ENCODE measurements at places on chromosomes 1 and 21.
A peak's percentile ranks its signal among the peaks of the same experiment; 100 is the strongest.

DNA sequence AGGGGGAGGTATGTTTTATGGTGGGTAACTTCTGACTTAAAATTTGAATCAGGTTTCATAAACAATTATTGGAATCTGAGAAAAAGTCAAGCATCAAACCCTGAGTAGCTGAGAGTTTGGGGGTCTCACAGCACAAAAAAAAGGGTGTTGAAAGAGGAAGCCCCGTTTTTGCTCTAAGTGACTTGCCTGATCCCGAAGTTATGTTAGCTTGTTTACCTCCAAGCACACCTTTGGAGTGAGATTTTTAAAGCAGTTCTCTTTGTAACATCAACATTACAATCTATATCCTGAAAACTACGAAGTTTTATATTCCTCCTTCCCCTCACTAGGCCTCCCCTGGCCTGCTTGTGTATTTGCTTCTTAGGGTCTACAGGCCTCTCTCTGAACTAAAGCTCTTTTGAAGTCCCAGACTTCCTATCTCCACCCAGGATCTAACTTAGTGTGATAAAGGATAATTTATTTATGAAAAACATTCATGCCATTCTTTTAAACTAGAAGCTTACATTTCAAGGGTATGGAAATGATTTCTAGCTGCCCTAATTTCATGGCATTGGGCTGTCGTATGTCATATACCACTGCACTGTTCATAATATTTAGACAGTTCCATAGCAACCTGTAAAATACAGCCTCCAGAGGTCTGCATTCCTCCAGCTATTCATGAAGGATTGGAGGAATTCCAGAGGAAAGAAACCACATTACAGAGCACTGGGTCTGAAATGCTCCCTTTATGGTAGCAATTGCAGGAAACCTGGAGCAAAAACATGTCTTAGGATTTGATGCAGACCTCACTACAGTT, 36.1 kb upstream of the RGS1 start:
- no peak for DNase-seq

DNA sequence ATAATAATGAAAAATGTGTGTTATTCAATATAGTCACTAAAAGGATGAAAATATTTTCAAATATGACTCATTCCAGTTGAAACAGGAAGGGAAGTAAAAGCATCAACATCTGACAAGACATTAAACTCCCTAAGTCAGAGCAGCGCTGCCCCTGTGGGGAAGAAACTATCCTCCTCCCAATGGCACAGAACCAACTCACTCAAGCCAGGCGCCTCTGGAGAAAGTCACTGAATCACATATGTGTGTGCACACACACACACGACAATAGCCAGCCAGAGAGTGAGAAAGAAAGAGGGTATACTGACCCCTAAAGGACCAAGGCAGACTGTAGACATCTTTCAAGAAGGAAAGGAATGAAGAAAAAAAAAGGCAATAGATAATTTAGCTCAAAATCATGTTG, 126.9 kb downstream of the SETD4 start:
- no peak for DNase-seq

DNA sequence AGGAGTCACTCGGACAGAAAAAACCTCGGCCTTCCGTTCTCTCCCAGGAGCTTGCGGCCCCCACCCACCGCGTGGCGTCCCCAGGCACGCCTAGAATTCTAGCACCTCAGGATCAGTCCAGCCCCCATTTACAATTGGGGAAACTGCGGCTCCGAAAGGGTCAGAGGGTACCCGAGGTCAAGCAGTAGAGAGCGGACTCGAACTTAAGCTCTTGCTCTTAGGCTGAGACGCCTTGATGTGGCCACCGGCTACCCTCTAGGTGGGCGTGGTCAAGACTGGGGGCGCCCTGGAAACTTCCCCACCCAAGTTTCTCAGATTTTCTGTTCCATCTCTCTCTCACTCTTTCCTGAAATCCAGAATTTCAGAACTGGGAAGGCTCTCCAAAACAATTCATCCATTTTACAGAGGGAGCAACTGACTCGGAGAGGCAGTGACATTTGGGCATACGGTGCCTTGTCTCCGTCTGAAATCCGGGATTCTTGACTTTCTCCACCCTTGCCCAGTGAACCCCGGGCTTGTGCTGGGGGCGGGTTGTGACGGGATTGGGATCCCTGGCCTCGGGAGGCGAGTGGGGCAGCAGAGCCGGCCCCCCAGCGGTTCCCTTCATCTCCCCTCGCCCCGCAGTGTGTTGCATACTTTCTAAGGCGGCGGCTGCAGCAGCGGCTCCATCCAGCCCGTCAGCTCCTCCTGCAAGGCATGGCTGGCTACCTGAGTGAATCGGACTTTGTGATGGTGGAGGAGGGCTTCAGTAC, 777 bp downstream of the AZIN2 start:
- DNase-seq, result no peak

- DNase-seq, result peak; percentile 59
These were observed 3.5 kb upstream of the NBL1 start for GRCh38 chr1:19640363-19641316.

GRCh38 chr1:2098839-2099785, 48.9 kb downstream of the PRKCZ start:
- DNase-seq, result no peak

- no peak for DNase-seq
These were observed 59.6 kb downstream of the SDCCAG8 start for GRCh38 chr1:243315455-243315854.

DNA sequence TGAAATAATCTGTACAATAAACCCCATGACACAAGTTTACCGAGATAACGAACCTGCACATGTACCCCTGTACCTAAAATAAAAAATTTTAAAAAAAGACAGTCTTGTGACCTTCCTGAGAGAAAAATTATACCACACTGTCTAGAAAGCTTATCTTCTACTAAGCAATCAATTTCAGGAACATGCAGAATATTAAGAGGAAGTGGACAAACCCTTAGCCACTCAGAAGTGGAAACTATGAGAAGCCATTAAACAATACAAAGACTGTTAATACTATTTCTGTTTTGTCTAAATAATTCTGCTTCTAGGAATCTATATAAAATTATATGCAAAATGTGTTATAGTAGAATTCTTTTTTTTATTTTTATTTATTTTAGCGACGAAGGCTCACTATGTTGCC, 93.9 kb downstream of the ADAMTS1 start:
- DNase-seq, result no peak

DNA sequence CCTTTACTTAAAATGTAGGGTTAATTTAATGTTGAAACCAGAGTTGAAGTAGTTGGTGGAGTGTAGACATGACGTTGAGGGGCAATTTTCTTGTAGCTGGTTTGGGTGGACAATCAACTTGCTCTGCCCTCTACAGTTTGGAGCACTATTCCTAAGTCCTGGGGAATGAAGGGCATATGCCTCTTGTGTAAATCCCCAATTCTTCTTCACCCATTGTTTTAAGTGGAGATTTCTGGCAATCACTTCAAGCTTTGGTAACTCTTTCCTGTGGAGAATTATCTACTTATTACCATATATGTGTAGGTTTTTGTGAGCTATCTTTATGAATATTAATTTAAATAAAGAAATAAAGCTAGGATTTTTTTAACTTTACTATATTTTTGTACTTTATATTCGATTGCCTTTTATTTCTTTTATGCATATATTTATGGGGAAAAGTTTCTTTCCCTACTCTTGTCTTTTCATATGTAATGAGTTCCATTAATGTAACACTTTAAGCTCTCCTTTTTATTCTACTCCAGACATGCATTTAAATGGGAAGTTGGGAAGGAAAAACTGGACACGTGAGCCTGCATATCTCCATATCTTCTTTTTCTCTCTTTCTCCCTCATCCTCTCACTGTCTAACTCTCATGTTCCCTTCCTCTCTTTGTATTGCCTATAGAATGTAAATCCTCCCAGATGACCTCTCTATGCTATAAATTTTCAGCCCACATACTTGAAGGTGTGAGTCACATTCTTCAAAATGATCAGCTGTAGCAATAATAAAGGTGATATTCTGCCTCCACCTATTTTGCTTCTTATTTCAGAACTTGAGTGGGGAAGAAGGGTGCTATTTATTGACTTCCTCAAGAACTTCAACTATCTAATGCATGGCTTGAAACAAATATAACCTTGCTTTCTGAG, 276.7 kb downstream of the PTPRC start:
- DNase-seq, result no peak

- DNase-seq, result no peak
These were observed 118.1 kb upstream of the SGIP1 start for GRCh38 chr1:66415866-66416265.

DNA sequence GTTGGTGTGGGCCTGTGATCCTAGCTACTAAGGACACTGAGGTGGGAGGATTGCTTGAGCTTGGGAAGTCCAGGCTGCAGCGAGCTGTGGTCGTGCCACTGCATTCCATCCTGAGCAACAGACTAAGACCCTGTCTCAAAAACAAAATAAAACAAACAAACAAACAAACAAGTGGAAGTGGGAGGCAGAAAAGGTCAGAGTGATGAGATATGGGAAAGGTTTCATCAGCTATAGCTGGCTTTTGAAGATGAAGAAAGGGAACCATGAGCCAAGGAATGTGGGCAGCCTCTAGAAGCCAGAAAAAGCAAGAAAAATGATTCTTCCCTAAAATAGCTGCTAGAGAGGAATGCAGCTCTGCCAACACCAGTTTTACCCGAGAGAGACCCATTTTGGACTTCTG, 10.6 kb upstream of the NUCKS1 start:
- no peak for DNase-seq

- peak; percentile 27 for DNase-seq
These were observed 36.4 kb downstream of the VPS26C start for GRCh38 chr21:37230632-37231248.

- peak; percentile 77 for DNase-seq
These were observed 583 bp downstream of the MEF2D start for GRCh38 chr1:156499842-156500542.

DNA sequence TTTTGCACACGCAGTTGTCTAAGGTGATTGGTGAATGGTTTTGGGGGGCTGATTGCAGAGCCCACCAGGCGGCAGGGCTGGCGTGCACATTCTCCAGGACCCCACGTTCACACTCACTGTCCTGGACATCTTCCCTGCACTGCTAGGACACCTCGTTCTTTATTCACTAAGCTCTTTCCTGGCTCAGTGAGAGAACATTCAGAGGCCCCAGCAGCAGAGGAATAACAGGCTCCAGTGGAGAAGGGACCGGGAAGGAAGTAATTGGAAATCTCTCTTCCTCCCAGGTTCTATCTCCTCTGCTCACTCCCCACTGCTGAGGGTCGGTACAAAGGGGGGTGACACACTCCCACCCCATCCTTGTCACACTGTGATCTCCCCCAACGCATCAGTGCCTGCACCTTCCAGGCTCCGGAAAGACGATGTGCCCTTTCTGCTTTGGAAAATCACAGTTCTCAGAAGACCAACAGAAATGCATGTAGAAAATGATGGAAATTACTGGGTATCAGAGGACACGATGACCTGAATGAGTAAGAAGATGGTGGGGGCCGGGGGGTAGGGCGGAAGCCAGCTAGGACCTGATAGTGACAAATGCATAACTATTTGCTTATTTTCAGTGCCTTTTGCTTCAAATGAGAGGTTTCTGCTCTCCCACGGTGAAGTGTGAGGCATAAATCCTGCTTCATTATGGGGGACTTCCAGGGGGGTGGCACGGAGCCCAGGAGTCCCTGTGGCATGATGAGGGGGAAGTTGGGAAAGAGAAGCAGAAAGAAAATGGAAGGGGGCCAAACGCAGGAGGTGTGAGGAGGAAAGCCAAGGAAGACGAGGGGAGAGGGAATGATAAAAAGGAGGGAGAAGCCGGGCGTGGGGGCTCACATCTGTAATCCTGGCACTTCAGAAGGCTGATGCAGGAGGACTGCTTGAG, 25.2 kb upstream of the KIF26B start:
- DNase-seq, result no peak

GRCh38 chr1:215794156-215794555, 227.1 kb downstream of the KCTD3 start:
- DNase-seq, result peak; percentile 95

DNA sequence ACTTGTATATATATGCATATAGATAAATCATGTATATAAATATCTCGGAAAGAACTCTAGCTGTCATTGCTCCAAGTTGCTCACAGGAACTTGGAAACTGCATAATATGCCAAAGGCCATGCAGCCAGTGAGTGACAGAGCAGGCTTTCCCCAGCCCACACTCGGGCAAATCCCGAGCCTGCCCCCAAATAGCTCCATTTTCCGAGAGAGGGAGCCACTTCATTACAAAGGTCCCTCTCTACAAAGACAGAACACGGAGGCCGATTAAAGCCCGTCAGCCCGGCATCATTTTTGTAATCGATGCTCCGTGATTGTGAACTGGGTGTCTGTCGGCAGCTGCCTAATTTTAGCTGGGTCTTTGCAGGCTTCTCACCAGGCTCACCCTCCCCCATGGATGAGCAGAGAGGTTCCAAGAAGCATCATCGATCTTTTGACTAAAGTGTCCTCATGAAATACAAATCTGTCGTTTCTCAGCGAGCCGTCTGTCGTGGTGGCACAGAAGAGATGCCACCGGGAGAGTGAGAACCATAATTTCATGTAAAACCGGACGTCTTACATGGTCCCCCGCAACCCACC, 663.9 kb downstream of the PTPRU start:
- no peak for DNase-seq

GRCh38 chr1:192993426-192994085, 65.6 kb downstream of the UCHL5 start:
- no peak for DNase-seq

GRCh38 chr1:206427291-206427690, 43.0 kb upstream of the IKBKE start:
- no peak for DNase-seq

- DNase-seq, result no peak
These were observed 618.5 kb downstream of the PTPRU start for GRCh38 chr1:29854700-29855276.

- no peak for DNase-seq
These were observed 31.8 kb upstream of the ADAMTS1 start for GRCh38 chr21:26877018-26877417.

GRCh38 chr1:202164271-202165037, 4.1 kb upstream of the PTPN7 start:
- DNase-seq, result no peak

- DNase-seq, result no peak
These were observed 23.1 kb downstream of the NPHP4 start for GRCh38 chr1:5969168-5969567.

DNA sequence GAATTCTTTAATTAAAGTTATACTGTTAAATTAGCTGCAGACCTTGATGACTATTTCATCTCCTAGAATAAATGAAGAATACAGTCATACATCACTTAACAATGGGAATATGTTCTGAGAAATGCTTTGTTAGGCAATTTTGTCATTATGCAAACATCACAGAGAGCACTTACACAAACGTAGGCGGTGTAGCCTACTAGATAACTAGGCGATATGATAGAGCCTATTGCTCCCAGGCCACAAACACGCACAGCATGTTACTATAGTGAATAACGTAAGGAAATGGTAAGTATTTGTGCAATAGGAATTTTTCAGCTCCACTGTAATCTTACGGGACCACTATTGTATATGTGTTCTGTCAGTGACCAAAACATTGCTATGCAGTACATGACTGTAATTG, 37.6 kb upstream of the DESI2 start:
- no peak for DNase-seq

DNA sequence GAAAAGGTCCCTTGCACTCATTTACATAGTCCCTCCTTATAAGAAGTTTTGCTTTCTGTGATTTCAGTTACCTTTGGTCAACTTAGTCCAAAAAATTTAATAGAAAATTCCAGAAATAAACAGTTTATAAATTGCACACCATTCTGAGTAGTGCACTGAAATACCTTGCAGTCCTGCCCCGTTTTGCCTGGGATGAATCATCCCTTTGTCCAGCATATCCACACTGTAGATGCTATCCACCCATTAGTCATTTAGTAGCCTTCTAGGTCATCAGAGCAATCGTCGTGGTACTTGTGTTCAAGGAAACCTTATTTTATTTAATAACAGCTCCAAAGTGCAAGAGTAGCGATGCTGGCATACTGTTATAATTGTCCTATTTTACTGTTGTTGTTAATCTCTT, 38.0 kb downstream of the SPRTN start:
- DNase-seq, result no peak

GRCh38 chr1:45394342-45394741, 54.1 kb upstream of the MUTYH start:
- no peak for DNase-seq

Data from NCI-H345 (cell line).